ENCODE measurements at places on chromosomes 11 and 22. TPM values are rescaled to one million over a fixed set of nuclear protein-coding genes. Genes with fewer than 3 reads are reported as not detected.
A peak's percentile ranks its signal among the peaks of the same experiment; 100 is the strongest.

The BTG4 gene
- not detected for total RNA-seq

- H3K27ac ChIP-seq = no peak overlapping the region
- no peaks in the 10 kb centered on the region for H3K27me3 ChIP-seq
- H3K4me3 ChIP-seq = no peak overlapping the region
- H3K36me3 ChIP-seq = no peaks in the 10 kb centered on the region
- H3K4me1 ChIP-seq = no peaks in the 10 kb centered on the region
These were observed 1135.5 kb downstream of the JRKL start for GRCh38 chr11:97525273-97525672.

DNA sequence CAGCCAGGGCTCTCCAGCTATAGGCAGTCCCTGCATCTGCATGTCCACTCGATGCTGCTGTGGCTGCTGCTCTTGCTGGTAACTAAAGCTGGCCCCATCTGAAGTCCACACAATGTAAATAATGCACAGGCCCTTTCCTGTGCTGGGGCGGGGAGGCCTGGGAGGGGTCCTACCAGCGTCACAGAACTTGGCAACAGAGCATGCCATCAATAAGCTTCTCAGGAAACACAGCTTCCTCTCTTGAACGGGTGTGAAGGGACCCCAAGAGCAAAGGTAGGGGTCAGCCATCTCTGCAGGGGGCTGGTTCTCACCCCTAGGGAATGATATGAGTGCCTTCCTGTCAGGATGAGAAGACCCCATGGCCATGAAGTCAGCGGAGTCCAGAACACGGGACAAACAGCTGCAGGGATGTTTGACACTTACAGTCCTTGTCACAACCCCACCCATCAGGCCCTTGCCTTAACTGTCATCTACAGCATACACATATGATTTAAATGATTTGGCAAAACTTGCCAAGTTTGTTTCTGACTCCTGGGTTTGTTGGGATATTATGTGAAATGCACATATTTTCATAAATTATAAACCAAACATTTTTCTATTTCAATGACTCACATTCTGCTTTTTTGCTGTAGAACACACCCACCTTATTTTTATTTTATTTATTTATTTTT lies 39.1 kb upstream of the LYVE1 start:
- H3K36me3 ChIP-seq = no peaks in the 10 kb centered on the region
- H3K27ac ChIP-seq = no peak overlapping the region
- DNase-seq = no peak
- no peaks in the 10 kb centered on the region for H3K27me3 ChIP-seq

GRCh38 chr22:45284705-45285262 lies at the start of gene UPK3A:
Gene UPK3A (plus strand): TSS chr22:45284949. CDS start chr22:45285014, 65 bp downstream.
- H3K4me1 ChIP-seq = peaks cover 9% of the 10 kb centered on the region
- H3K27ac ChIP-seq = no peak within 1 kb of the TSS
- peak within 1 kb of the TSS; percentile 67 for H3K4me3 ChIP-seq
- H3K36me3 ChIP-seq = no peaks in the 10 kb centered on the region
- peak; percentile 96 for DNase-seq

GRCh38 chr11:87239531-87239930 lies 201.8 kb downstream of the TMEM135 start:
- H3K27me3 ChIP-seq = no peaks in the 10 kb centered on the region
- peaks cover 23% of the 10 kb centered on the region for H3K36me3 ChIP-seq
- no peak overlapping the region for H3K27ac ChIP-seq
- H3K4me3 ChIP-seq = no peak overlapping the region

The CALCA gene
- not detected for total RNA-seq

The OR8G1 gene
- total RNA-seq = 0.11 TPM

The MSANTD2 gene
- 23.2 TPM for total RNA-seq

The HOATZ gene
- 0.89 TPM for total RNA-seq

DNA sequence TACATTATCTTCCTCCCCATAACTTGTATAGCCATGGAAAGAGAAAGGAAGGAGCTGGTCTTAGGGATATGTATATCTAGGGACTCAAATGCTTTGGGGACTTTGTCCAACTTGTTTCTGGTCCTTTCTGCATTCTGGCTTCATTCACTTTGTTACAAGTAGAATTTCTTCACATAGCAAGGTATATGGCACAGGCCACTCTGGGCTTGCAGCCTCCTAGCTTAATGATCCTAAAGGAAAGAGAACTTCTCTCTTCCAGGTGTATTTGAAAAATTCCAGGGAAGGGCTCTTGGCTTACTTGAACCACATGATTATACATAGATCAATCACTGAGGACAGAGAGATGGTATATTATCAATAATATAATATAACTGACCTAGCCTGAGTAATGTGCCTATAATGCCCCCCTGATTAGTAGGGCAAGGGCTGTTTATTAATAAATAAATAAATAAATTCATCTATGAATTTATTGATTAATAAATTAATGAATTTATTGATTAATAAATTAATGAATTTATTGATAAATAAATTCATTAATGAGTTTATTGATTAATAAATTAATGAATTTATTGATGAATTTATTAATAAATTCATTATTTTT lies 48.2 kb upstream of the CEP295 start:
- DNase-seq = no peak
- no peak overlapping the region for H3K4me3 ChIP-seq
- no peaks in the 10 kb centered on the region for H3K27me3 ChIP-seq
- H3K36me3 ChIP-seq = no peaks in the 10 kb centered on the region

DNA sequence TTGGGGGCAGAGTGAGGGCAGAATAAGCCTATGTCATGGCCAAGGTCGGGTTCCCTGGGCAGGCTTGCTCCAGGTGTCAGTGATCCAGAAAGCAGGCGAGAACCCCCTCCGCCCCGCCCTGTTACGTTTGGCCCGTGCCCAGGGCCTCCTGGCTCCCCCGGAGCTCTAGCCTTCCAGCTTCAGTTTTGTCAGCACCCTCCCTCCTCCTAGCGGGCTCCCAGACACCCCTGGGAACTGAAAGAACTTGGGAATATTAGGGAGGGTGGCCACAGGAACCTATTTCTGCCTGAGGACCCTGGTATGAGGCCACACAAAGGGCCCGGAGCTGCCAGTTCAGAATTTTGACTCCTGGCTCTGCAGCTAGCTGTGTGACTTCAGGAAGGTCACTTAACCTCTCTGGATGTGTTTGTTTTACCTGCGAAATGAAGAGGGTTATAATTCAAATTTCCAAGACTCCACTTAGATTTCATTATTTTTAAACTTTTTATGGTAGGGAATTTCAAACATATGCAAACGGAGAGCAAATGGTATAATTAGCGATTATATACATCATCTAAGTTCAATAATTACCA lies 1.2 kb downstream of the TUBA8 start:
- no peak for DNase-seq
- H3K36me3 ChIP-seq = no peaks in the 10 kb centered on the region
- H3K4me3 ChIP-seq = no peak overlapping the region
- H3K27ac ChIP-seq = no peak overlapping the region
- no peaks in the 10 kb centered on the region for H3K4me1 ChIP-seq

DNA sequence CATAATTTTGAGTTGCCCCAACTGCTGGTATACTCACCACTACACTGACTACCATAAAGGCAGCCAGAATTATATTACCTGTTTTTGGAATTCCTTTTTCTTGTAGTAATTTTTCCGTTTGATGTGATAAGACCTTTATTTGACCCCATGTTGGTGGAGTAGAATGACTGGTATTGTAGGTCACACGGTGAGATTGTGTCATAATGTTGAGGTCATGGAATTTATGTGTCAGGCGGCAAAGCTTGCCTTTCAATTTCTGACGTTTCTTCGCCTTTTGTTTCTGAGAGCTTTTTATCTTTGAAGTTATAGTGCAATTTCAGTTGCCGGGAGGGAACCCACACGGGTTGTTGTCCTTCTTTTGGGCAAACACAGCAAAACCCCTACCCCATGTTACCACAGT lies 13.0 kb downstream of the OR52K1 start:
- no peaks in the 10 kb centered on the region for H3K4me1 ChIP-seq
- no peak overlapping the region for H3K27ac ChIP-seq
- H3K36me3 ChIP-seq = no peaks in the 10 kb centered on the region
- no peak overlapping the region for H3K4me3 ChIP-seq
- no peak for DNase-seq

- no peak for DNase-seq
- no peak overlapping the region for H3K27ac ChIP-seq
- no peaks in the 10 kb centered on the region for H3K27me3 ChIP-seq
- H3K4me3 ChIP-seq = no peak overlapping the region
- H3K4me1 ChIP-seq = no peaks in the 10 kb centered on the region
- no peaks in the 10 kb centered on the region for H3K36me3 ChIP-seq
These were observed 28.3 kb downstream of the GRIK4 start for GRCh38 chr11:120539667-120540369.

- peak overlapping the region; percentile 89 for H3K4me3 ChIP-seq
- H3K36me3 ChIP-seq = peaks cover 4% of the 10 kb centered on the region
- H3K27ac ChIP-seq = peak overlapping the region; percentile 41
- DNase-seq = no peak
- H3K27me3 ChIP-seq = peaks cover 4% of the 10 kb centered on the region
- H3K4me1 ChIP-seq = peaks cover 20% of the 10 kb centered on the region
These were observed 938 bp downstream of the FXYD6 start for GRCh38 chr11:117875382-117876058.

The UPB1 gene
- not detected for total RNA-seq

DNA sequence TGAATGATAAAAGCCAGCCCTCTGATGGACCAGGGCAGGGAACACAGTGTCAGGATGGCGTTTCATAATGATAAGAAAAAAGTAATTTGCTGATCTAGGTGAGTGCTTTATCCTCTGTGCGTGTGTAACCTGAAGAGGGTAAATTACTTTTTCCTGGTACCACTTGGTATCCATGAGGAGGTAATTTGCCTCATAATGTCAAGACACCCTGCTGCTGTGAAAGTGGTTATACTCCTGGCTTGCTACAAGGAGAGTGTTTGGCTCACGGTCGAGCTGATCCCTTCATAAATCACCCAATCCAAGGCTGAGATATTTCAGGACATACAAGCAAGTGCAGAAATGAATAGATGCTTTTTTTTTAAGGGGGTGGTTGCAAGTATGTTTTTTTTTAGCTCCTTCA lies 207.2 kb upstream of the PGR start:
- H3K27me3 ChIP-seq = no peaks in the 10 kb centered on the region
- no peaks in the 10 kb centered on the region for H3K36me3 ChIP-seq
- no peaks in the 10 kb centered on the region for H3K4me1 ChIP-seq
- H3K4me3 ChIP-seq = no peak overlapping the region
- DNase-seq = no peak

The KDELR3 gene
- total RNA-seq = 14.9 TPM

GRCh38 chr11:12219757-12220156 lies 109.4 kb downstream of the MICAL2 start:
- no peak for DNase-seq
- H3K36me3 ChIP-seq = no peaks in the 10 kb centered on the region
- H3K27me3 ChIP-seq = no peaks in the 10 kb centered on the region
- H3K27ac ChIP-seq = no peak overlapping the region
- H3K4me3 ChIP-seq = no peak overlapping the region
- peaks cover 6% of the 10 kb centered on the region for H3K4me1 ChIP-seq

GRCh38 chr11:100072131-100072530 lies 615.0 kb upstream of the ARHGAP42 start:
- no peak overlapping the region for H3K4me3 ChIP-seq
- no peaks in the 10 kb centered on the region for H3K36me3 ChIP-seq
- no peaks in the 10 kb centered on the region for H3K4me1 ChIP-seq
- H3K27me3 ChIP-seq = no peaks in the 10 kb centered on the region

The CACNA1I gene
- total RNA-seq = 2.2 TPM
